ENCODE measurements at places on chromosomes 2 and 18.
A peak's percentile ranks its signal among the peaks of the same experiment; 100 is the strongest.

- DNase-seq = no peak
These were observed 80.3 kb downstream of the NPAS2 start for GRCh38 chr2:100900156-100900795.

- DNase-seq = no peak
These were observed 17.0 kb downstream of the MBOAT2 start for GRCh38 chr2:8986327-8986976.

DNA sequence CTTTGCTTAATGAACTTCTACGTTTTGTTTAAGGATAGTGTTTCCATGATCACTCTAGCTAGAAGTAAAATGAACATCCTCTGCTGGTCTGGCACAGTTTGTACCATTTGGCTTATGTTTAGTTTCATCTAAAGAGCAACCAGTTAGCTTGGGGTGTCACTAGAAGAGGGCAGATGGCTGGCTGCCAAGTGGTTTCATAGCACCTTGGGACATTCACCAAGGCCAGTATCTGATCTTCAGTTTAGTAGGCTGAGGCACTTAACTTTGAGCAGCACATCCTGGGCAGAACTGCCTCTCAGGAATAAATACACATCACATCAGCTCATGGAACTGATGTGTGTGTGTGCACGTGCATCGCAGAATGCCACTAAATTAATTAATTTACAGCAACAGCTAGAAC lies 68.4 kb downstream of the NXPH2 start:
- DNase-seq = no peak

- no peak for DNase-seq
These were observed 49.2 kb downstream of the CELF4 start for GRCh38 chr18:37516361-37516853.

GRCh38 chr2:12300019-12300602 lies 416.6 kb upstream of the TRIB2 start:
- DNase-seq = no peak

DNA sequence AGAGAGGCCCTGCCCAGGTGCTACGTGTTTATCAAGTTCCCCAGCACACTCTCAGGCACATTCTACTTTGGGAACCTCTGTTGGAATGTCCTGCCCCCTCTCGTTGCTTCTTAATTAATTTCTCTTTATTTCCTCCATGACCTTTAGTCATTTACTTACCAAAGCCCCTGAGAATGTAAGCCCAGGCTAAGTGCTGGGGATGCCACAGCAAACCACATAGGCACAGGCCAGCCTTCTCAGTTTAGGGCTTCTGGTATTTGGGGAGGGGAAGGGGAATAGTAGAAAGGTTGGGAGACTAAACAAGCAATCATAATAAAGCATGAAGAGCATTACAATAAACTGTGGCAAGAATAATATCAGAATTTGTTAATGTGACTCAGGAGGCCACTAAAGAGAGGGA lies 85.7 kb downstream of the EVA1A start:
- no peak for DNase-seq

DNA sequence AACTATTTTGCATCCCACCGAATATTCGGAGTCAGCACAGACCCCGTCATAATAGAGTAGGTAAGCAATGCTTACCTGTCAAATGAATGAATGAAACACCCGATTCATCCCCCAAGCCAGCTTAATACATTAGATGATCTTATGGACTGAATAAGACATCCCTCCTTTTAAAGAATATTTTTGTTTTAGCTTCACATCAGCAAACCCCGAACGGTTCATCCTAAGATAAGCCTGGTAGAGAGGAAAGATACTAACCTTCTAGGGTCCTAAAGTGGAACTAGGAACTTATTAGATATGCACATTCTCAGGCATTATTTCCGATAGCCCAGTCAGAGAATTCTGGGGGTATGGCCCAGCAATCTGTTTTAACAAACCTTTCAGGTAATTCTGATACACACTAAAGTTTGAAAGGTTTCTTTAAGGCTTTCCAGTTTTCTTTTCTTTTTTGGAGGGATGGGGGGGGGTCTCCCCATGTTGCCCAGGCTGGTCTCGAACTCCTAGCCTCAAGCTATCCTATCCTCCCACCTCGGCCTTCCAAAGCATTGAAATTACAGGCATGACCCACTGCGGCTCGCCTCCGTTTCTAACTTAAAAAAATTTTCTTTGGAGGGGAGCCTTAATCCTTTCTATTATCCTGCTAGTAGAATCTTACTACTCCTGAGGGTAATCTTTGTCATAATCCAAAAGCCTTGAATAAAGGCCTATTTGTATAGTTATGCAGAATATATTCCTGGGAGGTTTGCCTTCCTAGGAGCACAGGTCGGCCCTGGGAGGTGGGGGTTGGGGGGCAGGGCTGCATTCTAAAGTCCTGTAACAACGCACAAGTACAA lies 1.0 kb upstream of the ACTR3 start:
- no peak for DNase-seq

DNA sequence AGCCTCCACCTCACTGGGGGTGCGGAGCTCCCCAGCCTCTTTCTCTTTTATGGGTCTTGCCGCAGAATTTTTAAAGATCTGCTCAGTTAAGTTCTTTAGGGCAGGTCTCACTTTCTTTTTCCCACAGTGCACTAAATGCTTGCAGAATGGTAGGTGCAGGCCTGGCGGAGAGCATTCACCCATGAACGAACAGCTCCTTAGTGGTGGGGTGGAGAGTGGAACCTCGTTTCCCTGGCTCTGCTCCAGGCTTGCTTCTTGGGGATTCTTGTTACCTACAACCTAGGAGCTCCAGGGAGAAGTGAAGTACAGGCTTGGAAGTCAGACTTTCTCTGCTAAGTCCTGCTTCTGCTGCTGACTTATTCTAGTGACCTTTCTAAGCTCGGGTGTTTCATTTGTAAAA lies 70.3 kb upstream of the PXDN start:
- no peak for DNase-seq

GRCh38 chr18:13804305-13804704 lies 19.6 kb upstream of the MC5R start:
- DNase-seq = no peak

DNA sequence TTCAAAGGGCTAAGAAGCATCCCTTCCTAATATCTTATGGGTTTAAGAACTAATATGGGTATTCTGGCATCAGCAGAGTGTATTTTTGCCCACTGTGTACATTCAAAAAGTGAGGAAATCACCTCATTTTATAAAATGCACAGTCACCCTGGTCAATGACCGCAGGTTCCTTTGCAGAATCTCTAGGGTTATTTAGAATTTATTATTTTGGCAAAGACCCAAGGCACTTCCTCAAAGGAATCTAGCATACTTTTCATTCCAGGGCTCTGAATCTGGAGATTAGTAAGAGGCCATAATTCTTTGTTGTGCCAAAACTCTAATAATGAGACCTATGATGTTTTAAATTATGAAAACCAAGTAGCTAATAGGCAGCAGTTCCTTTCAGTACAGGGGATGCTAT lies 27.2 kb upstream of the CDH2 start:
- no peak for DNase-seq

- no peak for DNase-seq
These were observed 410.0 kb upstream of the TNP1 start for GRCh38 chr2:217269701-217270484.

- DNase-seq = no peak
These were observed 23.6 kb upstream of the NEB start for GRCh38 chr2:151757861-151758260.

DNA sequence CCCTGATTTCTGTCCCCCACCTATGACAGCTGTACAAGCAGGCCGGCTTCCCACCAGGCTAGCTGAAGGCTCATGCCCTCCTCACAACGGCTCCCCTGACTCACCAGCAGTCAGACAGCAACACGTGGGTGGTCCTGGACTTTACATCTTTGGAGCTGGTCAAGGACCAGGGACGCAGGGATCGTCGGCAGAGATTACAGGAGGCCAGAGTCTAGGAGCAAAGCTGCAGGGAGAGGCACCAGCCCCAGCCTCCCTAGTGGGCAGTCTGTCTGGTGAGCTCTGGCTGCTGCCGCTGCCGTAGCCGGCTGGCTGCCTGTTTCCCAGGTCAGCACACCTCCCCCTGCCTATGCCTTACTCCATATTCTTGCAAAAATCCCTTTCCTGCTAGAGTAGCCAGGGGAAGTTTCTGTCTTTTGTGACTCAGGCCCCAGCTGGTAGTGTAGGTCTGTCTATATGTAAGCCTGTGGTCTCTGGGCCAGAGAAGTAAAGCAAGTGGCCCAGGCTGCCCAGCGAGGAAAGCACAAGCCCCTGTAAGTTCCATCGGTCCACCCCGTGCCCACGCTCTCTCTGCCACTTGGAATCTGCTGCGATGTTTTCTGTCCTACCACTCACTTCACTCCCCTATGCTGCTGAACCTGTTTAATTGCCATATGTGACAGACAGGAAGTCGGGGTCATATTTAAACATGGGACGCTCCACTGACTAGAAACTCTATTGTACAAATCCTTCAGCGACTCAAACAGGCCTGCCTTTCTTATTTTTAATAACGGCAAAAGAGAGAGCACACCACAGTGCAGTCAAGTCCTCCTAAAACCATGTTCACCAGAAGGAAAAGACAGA lies 2.4 kb upstream of the ARHGEF4 start:
- no peak for DNase-seq

- peak; percentile 52 for DNase-seq
These were observed 8.7 kb upstream of the SERPINB13 start for GRCh38 chr18:63578357-63578958.

DNA sequence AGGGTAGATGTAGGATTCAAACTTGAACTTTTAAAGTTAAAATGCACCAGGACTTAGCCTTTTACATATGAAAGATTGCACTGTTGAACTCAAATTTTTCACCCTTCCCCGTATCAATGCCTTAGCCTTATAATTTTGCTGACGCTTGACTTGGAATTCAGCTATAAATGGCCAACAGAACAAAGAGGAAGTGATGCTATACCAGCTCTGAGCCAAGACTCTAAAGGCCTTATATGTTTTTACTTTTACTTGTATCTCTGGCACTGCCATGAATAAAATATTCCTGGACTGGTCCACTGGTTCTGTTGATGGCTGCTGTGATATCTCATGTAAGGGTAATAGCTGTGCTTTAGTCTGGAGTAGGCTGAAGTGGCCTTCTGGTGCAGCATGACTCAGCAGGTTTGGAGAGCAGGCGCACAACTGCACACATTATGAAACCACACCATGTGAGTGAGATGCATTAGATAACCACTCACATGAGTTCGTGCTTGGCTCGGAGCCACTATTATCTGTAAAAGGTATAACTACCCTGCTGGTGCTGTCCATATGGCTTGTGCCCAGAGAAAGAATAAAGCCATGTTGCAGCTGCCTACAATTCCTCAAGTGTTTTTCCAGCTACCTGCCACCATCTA lies 8.4 kb upstream of the IER3IP1 start:
- DNase-seq = no peak

GRCh38 chr18:42048158-42048557 lies 93.1 kb downstream of the PIK3C3 start:
- DNase-seq = no peak

GRCh38 chr2:8488001-8488738 lies 193.7 kb upstream of the ID2 start:
- DNase-seq = no peak

- DNase-seq = no peak
These were observed 162.6 kb upstream of the SIX3 start for GRCh38 chr2:44778671-44779476.

- DNase-seq = no peak
These were observed 19.6 kb upstream of the NDUFV2 start for GRCh38 chr18:9082711-9083510.

- no peak for DNase-seq
These were observed 27.0 kb downstream of the TRAPPC12 start for GRCh38 chr2:3406501-3406900.

DNA sequence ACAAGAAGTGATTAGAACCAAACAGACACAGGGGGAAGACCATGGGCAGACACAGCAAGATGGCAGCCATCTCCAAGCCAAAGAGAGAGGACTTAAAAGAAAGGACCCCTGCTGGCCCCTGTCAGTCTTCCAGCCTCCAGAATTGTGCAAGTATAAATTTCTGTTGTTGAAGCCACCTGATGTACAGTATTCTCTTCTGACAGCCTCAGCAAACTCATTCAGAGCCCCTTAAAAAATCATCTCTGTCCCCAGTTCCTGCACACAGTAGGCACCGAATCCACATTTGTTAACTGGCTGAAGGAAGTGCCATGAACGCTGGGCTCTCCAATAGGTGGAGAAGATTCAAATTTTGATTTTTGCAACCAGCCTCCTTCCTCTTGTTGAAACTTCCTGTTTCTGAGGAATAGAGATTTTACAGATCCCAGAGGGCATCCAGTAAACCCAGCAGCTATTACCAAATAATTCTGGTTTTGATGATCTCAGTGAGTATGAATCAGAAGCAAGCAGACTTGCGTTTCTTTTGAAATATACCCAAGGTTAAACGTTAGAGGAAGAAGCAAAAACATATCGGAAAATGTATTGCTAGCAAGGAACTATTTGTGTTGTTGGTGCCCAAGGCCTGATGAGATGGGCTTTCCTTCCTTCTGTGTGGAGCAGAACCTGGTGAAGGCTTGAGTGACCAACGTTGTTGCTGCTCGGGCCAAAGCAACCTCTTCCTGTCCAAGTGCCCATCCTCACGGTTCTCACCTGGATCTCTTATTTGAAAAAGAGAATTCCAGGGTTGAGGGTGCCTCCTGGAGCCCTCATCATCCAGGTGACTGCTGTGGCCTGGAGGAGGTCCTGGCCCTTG lies 47.7 kb upstream of the PLB1 start:
- DNase-seq = no peak

DNA sequence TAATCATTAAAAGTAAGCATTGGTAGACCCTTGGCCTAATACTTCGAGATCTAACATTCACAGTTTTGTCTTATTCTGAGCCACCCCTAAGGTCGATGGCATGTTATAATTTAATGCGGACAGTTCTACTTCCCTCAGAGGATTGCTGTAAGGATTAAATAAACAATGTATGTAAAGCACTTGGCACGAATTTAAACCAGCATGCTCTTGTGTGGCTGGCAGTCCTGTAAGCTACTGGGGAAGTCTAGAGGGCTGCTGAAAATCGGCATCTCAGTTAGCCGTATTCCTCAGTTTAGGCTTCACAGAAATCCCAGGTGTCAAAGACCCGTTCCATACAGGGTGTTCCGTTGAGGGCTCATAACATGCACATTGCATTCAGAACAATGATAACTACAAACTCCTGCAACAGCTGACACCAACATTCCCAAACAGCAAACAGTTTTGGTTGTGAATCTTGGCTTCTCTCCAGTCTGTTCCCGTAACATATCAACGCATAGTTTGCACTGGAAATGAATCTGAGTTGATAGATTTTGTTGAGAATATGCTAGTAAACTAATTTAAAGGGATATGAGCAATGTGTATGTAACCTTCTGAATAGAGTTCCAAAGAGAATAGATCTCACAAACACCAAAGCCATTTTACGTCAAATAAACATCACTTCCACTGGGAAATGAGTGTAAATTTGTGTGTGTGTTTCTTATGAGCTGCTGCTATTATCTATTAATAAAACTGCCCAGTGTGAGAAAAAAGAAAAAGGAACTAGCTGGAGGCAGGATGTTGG lies 52.2 kb upstream of the ACKR3 start:
- no peak for DNase-seq

DNA sequence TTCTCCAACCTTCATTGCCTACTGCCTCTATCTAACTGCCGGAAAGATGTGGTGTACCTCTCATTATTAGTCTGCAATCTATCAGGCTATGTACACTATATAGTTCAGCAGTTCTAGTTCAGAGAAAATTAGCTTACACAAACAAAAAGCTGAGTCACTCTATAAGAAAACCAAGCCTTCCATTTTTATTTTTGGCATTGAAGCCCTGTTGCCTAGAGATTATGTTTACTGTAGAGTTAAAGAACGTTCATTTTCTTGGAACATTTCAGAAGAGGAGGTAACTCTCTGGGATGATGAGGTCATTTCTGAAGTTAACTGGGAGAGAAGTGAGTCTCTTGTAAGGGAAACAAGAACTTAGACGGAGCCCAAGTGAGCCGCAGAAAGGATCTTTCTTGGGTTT lies 133.5 kb downstream of the FAM124B start:
- DNase-seq = no peak

Data from mesothelial cell of epicardium (in vitro differentiated cells).